ENCODE measurements at places on chromosomes 11 and 22. TPM values are rescaled to one million over a fixed set of nuclear protein-coding genes. Genes with fewer than 3 reads are reported as not detected.
A peak's percentile ranks its signal among the peaks of the same experiment; 100 is the strongest.

DNA sequence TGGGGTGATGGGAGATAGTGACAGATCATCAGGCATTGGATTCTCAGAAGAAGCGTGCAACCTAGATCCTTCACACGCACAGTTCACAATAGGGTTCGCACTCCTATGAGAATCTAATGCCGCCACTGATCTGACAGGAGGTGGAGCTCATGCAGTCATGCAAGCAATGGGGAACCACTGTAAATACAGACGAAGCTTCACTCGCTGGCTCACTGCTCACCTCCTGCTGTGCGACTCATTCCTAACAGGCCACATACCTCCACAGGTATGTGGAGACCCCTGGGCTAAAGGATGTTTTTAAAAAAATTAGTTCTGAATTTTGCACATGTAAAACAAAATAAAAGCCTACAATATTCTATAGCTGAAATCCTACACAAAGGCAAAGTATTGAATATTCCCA is 20.5 kb upstream of the TEAD1 start:
- no peak overlapping the region for H3K27ac ChIP-seq
- no peak for DNase-seq
- peaks cover 4% of the 10 kb centered on the region for H3K27me3 ChIP-seq
- H3K4me1 ChIP-seq: no peaks in the 10 kb centered on the region
- H3K4me3 ChIP-seq: no peak overlapping the region

DNA sequence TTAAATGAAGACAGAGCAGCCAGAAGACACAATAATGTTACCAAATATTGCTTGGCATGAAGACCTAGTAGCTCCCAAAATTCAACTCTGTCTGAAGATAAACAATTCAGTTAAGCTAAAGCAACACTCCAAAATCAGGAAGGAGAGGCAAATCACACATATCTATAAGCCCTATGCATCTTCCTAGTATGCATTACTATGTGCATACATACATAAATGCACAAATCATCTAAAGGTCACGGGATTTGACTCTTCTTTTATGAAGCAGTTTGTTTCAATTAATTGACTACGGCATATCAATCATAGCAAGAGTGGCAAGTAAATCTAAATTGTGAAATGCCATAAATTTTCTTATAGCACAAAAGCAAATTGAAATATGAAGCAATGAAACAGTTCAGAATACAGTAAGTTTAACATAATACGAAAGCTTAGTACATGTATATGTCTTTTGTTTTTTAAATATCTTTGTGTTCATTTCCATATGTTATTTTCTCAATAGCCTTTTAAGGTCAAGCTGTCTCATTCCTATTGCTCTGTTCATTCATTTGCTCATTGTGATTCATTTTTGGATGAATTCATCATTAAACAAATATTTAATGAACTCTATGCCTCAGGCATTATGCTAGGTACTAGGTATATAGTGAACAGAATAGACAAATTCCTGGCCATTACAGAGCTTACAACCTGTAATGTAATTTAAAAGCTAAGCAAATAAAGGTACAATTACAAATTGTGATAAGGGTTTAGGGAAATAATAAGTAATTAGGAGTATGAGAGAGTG is 540.5 kb downstream of the DLG2 start:
- DNase-seq: no peak
- no peaks in the 10 kb centered on the region for H3K27me3 ChIP-seq
- no peak overlapping the region for H3K4me3 ChIP-seq
- no peak overlapping the region for H3K27ac ChIP-seq
- no peaks in the 10 kb centered on the region for H3K36me3 ChIP-seq

DNA sequence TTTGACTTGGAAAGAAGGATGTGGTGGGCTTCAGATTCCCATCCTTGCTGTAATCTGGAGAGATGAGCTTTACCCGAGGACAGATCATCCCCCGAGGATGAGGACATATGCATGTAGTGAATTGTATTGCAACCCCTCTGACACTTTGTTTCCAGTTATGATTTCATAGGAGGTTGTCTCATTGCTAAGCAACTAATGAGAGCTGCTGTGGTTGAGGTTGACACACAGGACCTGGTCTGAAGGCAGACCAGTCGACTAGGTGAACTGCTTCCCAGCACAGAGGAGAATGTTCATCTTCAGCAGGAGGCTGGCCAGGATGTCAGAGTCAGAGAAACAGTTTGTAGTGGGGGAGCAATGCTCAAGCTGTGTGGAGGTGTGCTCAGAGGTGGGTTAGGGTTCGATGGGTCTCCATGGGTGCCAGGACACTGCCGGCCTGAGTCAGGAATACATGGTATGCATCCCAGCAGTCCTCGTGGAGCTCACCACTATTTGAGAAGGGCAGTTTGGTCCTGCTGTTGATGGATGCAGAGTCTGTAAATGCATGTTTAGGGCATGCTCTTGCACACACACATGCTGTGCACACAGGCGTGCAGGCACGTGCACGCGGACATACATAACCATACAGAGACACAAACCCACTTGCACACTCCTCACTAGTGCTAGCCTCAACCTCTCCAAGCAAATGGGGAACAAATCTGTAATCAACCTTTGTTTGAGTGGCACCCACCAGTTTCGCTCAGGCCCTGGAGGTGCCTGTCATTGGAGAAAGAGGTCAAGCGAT is 153.7 kb downstream of the TBC1D22A start:
- H3K4me3 ChIP-seq: no peak overlapping the region
- DNase-seq: peak; percentile 16
- no peaks in the 10 kb centered on the region for H3K27me3 ChIP-seq
- no peak overlapping the region for H3K27ac ChIP-seq
- H3K4me1 ChIP-seq: peaks cover 7% of the 10 kb centered on the region

DNA sequence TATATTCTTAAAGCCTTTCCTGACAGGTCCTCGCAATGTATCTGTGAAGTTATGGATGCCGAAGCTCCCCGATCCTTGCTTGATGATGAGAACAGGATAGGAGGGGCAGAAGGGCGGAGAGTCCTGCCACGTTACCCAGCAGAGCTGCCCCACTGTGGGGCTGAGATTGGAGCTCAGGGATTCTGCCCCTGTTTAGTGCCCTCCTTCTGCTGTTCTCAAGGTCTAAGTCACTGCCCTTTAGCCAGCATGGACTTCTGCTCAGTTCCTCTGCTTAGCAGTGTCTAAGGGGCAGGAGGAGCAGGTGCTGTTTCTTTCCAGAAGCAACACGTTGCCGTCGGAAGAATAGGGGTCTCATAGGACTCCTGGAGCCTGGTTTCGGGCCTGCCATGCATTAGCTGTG is 164.2 kb upstream of the B3GAT1 start:
- H3K27me3 ChIP-seq: peaks cover 16% of the 10 kb centered on the region
- no peaks in the 10 kb centered on the region for H3K36me3 ChIP-seq
- H3K27ac ChIP-seq: no peak overlapping the region
- peak; percentile 35 for DNase-seq
- no peaks in the 10 kb centered on the region for H3K4me1 ChIP-seq
- H3K4me3 ChIP-seq: no peak overlapping the region

DNA sequence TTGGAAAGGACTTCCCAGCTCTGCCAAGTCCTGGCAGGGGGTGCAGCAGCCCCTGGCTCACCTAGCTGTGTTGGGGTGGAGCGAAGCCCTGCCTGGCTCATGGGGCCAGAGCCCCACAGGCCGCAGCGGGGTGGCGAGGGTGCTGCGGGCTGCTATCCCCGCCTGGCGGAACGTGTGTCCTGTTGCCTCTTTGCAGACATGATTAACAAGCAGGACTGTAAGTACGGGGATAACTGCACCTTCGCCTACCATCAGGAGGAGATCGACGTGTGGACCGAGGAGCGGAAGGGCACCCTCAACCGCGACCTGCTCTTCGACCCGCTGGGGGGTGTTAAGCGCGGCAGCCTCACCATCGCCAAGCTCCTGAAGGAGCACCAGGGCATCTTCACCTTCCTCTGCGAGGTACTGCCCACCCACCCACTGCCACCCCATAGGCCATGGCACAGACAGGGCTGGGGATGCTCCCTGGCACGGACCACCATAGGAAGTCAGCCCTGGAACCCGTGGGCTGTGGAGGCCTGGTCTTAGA is 35.9 kb upstream of the TEF start:
- no peaks in the 10 kb centered on the region for H3K27me3 ChIP-seq
- H3K27ac ChIP-seq: no peak overlapping the region
- H3K4me3 ChIP-seq: no peak overlapping the region
- peaks cover 13% of the 10 kb centered on the region for H3K36me3 ChIP-seq

GRCh38 chr11:60859616-60860250 is 4.0 kb upstream of the PTGDR2 start:
- H3K4me3 ChIP-seq: no peak overlapping the region
- H3K27me3 ChIP-seq: peaks cover 5% of the 10 kb centered on the region
- no peak for DNase-seq
- H3K36me3 ChIP-seq: no peaks in the 10 kb centered on the region
- peak overlapping the region; percentile 5 for H3K27ac ChIP-seq

DNA sequence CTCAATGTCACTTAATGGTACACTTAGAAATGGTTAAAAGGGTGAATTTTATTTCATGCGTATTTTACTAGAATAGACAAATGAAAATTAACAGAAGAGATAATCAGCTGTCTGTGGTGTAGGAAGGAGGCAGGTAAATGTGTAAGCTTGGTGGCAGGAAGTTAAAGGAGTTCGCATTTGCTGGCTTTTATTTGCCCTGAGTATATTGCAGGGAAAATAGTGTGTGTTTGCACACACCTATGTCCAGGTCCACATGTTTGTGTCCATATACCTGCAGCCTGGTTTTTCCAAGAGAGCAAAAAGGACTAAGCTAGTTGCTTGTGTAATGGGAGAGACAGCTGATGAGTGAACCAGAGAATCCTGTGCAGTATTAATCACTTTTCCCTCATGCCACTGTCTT is 16.0 kb downstream of the NTM start:
- no peak overlapping the region for H3K27ac ChIP-seq
- H3K36me3 ChIP-seq: no peaks in the 10 kb centered on the region
- H3K27me3 ChIP-seq: no peaks in the 10 kb centered on the region
- H3K4me1 ChIP-seq: no peaks in the 10 kb centered on the region
- H3K4me3 ChIP-seq: no peak overlapping the region
- no peak for DNase-seq

GRCh38 chr11:11296434-11296833 is 56.6 kb downstream of the CSNK2A3 start:
- H3K4me1 ChIP-seq: no peaks in the 10 kb centered on the region
- no peaks in the 10 kb centered on the region for H3K36me3 ChIP-seq
- no peak overlapping the region for H3K4me3 ChIP-seq
- no peak for DNase-seq
- H3K27me3 ChIP-seq: peaks cover 2% of the 10 kb centered on the region

DNA sequence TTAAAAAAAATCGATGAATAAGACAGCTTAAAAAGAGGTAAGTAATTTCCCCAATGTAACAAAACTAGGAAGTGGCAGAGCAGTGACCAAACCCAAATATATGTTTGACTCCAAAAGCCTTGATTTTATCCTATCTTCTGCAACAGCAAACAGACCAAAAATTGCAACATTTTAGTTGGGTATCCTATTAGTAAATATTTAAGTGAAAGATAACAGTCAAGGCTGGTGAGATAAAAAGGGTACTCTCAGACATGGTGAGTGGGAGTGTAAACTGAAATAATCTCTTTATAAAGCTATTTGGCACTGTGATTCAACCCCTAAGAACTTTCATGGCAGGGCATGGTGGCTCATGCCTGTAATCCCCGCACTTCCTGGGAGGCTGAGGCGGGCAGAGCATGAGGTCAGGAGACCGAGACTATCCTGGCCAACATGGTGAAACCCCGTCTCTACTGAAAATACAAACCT is 1.9 kb upstream of the RDX start:
- no peak overlapping the region for H3K27ac ChIP-seq
- peaks cover 23% of the 10 kb centered on the region for H3K4me1 ChIP-seq
- H3K27me3 ChIP-seq: peaks cover 2% of the 10 kb centered on the region
- no peak overlapping the region for H3K4me3 ChIP-seq
- no peak for DNase-seq

DNA sequence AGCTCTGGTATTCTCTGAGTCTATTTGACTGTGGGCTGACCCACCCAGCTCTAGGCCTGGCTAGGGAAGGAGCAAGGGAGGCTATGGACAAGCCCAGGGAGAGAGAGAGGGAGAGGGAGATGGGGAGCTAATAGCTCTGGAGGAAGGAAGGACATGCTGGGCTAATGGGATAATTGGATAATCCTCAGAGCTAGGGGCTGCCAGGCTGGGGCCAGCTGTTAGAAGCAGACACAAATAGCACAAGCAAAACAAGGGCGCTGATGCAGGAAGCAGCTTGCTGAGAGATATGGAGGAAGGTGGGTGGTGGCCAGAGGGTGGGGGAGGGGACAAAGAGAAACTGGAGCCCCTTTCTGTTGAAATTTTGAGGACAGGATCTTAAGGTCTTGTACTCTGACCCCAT is 23.2 kb downstream of the ADORA2A start:
- H3K36me3 ChIP-seq: no peaks in the 10 kb centered on the region
- no peak for DNase-seq
- H3K4me1 ChIP-seq: peaks cover 7% of the 10 kb centered on the region
- no peak overlapping the region for H3K4me3 ChIP-seq
- no peaks in the 10 kb centered on the region for H3K27me3 ChIP-seq

- H3K4me1 ChIP-seq: no peaks in the 10 kb centered on the region
- DNase-seq: no peak
- H3K27me3 ChIP-seq: peaks cover 10% of the 10 kb centered on the region
- H3K27ac ChIP-seq: no peak overlapping the region
- H3K36me3 ChIP-seq: no peaks in the 10 kb centered on the region
These were observed 19.9 kb downstream of the IFT27 start for GRCh38 chr22:36756031-36756430.

- H3K27ac ChIP-seq: no peak overlapping the region
- H3K27me3 ChIP-seq: no peaks in the 10 kb centered on the region
- no peak for DNase-seq
- no peaks in the 10 kb centered on the region for H3K36me3 ChIP-seq
- no peaks in the 10 kb centered on the region for H3K4me1 ChIP-seq
These were observed 94.6 kb upstream of the PGR start for GRCh38 chr11:101224221-101224620.

- no peak overlapping the region for H3K4me3 ChIP-seq
- peak overlapping the region; percentile 37 for H3K27ac ChIP-seq
These were observed 8.6 kb downstream of the THYN1 start for GRCh38 chr11:134244593-134244992.

DNA sequence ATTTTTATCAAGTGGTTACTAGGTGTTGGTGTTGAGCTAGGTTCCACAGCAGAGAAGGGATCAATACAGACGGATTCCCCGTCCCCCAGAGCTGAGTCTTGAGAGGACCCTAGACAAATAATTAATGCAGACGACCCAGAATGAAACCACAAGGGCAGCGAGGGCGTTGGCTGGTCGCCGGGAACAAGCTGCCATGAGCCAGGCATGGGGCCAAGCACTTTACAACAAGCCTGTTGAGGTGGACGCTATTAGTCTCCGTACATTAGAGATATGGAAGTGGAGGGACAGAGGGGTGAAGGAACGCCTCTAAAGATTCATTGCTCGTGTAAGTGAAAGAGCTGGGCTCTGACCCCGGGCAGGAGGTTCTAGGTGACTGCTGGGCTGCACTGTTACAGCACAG is 77.1 kb upstream of the EIF3D start:
- no peak for DNase-seq
- no peaks in the 10 kb centered on the region for H3K36me3 ChIP-seq
- no peak overlapping the region for H3K27ac ChIP-seq
- H3K4me1 ChIP-seq: no peaks in the 10 kb centered on the region

GRCh38 chr11:121304759-121305158 is 12.2 kb downstream of the SC5D start:
- no peak overlapping the region for H3K27ac ChIP-seq
- H3K4me1 ChIP-seq: peaks cover 2% of the 10 kb centered on the region
- peaks cover 32% of the 10 kb centered on the region for H3K36me3 ChIP-seq
- DNase-seq: no peak
- no peak overlapping the region for H3K4me3 ChIP-seq

Gene P2RY2
- not detected for total RNA-seq

Gene KRTAP5-11
- total RNA-seq: not detected

Gene APOL4
- total RNA-seq: 17.0 TPM

Gene RGL4
- 30.8 TPM for total RNA-seq

Gene STK33
- total RNA-seq: 1.4 TPM

Gene NXPE2
- total RNA-seq: not detected

Gene PDGFB
- 0.35 TPM for total RNA-seq

Gene HSPB2
- not detected for total RNA-seq

Gene SIDT2
- total RNA-seq: 18.9 TPM
